HS-27A (cell line): ENCODE measurements at places on chromosomes 16 and 17.

DNA sequence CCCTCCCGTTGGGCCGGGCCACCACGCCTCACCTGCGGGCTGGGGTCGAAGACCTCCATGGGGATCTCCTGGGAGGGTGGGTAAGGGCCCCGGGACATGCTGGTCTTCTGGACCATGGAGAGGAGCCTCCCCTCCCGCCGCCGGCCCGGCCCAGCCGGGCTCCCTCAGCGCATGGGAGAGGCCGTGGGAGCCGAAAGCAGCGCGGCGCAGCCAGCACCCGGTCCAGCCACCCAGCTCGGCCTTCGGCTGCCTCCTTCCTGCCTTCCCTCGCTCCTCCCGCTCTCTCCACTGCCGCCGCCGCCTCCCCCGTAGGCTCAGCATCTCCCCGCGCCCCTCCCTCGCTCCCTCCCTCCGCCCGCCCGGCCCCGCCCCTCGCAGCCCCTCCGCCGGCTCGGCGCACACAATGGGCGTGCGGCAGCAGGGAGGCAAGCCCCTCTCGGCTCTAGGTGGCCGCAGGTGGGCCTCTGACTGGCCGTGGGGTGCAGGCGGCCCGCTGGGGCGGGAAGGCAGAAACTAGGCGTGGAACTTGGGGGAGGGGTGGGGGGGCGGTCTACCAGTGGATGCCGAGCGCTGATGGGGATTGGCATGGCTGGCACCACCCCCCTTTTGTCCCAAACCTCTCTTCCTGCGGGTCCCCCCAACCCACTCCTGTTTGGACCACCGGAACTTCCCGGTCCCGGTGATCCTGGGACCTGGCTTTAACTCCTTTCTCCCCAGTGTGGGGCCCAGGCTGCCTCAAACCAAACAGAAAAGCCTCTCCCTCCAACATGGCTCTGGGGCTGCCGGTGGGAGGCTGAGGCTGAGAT is at the start of gene CACNB1:
CACNB1 (minus strand) TSS at position 290 of the 806 bp plus-strand sequence; CDS start at position 116, 174 bp downstream.
- DNase-seq = no peak

GRCh38 chr16:55056585-55057401 is 126.1 kb downstream of the IRX5 start:
- DNase-seq = no peak

DNA sequence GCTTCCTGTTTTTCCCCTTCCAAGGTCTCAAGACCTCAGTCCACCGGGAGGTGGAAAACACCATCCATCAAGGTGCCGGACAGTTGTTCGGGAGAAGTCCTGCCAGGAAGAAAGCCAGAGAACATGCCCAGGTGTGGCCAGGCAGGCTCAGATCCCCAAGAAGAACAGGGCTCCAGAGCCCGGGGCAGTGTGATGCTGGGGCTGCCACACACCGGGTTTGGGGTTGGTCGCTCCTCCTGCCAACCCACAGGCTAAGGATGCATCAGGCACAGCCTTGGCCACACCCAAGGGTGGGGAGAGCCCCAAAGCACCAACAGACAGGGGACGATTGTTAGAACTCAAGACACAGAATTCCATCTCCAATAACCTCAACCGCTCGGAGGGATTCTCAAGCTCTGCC is 19.7 kb downstream of the ZFHX3 start:
- no peak for DNase-seq

DNA sequence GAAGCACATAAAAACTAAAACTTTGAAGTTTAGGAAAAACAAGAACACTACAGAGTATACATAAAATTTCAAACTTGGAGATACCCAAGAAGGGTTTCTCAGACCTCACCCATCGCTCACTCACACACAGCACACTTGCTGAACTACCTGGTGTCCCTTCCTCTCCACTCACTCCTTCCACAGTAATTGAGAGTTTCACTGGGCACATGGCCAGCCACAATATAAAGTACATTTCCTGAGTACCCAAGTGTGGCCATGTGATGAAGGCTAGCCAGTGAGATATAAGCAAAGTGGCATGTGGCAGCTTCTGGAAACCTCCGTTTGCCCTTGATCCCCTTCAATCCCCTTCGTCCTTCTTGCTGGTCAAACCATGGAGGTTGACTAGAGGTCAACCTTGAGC is 11.9 kb downstream of the TOX3 start:
- no peak for DNase-seq

DNA sequence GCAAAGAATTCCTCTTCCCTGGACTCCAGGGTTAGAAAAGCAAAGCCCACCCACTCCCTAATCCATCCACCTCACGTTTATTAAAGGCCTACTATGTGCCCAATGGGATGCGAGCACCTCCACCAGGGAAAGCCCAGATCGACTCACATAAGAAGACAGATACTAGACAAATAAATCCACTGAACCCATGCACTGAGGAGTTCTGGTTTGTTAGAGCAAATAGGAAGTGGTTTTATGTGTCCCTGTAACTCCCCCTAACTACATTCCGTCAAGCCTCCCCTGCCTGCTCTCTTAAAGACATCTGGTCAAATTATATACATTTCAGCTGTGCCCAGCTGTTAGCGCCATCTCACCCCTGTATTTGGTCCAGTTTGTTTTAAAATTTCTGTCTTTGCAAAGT is 218.5 kb upstream of the RPL38 start:
- DNase-seq = no peak

- peak; percentile 38 for DNase-seq
Measured at GRCh38 chr16:4917117-4917516, 19.8 kb downstream of the PPL start.

- DNase-seq = no peak
Measured at GRCh38 chr17:13362341-13363122, 239.2 kb downstream of the HS3ST3A1 start.

GRCh38 chr16:15450624-15451023 is 16.2 kb downstream of the BMERB1 start:
- DNase-seq = no peak

- DNase-seq = peak; percentile 30
Measured at GRCh38 chr16:86387468-86388440, 122.6 kb upstream of the FOXF1 start.

- DNase-seq = no peak
Measured at GRCh38 chr16:1960665-1961630, 1.6 kb downstream of the NDUFB10 start.

DNA sequence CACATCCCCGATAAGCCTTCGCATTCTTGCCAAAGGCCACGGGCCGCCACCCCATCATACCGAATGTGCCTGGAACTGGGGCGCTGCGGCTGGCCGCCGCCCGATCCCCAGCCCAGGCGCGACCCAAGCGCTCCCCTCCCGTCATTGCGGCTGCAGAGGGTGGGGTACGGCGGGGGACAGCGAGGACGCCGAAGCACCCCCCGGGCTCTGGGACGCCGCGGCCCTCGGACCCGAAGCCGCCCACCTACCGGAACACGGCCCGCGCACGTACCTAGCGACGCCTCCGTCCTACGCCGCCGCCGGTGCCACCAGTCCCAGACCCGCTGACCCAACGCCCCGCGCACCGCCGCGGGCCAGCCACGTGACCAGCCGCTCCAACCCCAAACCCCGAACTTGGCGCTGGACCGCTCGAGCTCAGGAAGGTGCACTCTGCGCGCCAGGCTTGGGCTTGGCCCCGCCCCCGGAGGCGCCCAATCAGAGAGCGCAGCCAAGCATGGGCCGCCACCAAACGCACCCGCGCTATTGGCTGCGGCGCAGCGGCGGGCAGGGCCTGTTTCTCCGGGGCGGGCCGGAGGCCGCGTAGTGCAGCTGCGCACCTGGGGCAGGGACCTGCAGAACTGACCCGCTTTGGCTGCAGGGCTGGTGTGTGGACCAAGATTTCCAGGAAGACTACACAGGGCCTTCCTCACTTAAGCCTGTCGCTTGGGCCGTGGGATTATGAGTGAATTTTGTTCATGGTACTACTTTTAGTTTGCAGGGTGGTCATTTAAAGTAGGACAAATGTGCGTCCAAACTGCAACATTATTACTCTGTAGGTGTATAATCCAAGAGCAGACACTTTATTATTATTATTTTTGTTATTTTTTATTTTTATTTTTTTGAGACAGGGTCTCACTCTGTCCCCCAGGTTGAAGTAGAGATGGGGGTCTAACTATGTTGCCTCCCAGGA is at the start of gene SHMT1:
SHMT1 (minus strand) TSS at position 450 of the 949 bp plus-strand sequence. CDS start 7,569 bp downstream, outside the sequence.
- DNase-seq = peak; percentile 90

GRCh38 chr17:4066210-4066609 is 76.6 kb downstream of the ZZEF1 start:
- no peak for DNase-seq

GRCh38 chr17:73541111-73541510 is 103.1 kb downstream of the SDK2 start:
- no peak for DNase-seq

- DNase-seq = no peak
Measured at GRCh38 chr16:8989099-8989878, 25.6 kb upstream of the USP7 start.

DNA sequence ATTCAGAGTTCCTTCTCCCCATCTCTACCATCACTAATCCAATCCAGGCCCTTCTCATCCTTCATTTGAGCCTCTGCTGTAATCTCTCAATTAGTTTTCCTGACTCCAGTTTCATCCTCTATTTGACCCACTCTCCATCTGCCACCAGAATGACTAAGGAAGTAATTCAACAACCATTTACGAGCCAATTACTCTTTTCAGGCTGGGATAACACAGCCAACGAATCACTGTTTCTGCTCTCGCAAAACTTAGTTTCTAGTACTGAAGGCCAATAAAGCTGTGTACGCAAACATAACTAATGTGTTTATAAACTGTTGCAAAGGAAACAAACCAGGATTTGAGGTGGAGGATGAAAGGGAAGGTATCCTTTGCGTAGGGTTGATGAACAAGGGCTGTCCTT is 53.7 kb downstream of the MAP2K6 start:
- DNase-seq = no peak

DNA sequence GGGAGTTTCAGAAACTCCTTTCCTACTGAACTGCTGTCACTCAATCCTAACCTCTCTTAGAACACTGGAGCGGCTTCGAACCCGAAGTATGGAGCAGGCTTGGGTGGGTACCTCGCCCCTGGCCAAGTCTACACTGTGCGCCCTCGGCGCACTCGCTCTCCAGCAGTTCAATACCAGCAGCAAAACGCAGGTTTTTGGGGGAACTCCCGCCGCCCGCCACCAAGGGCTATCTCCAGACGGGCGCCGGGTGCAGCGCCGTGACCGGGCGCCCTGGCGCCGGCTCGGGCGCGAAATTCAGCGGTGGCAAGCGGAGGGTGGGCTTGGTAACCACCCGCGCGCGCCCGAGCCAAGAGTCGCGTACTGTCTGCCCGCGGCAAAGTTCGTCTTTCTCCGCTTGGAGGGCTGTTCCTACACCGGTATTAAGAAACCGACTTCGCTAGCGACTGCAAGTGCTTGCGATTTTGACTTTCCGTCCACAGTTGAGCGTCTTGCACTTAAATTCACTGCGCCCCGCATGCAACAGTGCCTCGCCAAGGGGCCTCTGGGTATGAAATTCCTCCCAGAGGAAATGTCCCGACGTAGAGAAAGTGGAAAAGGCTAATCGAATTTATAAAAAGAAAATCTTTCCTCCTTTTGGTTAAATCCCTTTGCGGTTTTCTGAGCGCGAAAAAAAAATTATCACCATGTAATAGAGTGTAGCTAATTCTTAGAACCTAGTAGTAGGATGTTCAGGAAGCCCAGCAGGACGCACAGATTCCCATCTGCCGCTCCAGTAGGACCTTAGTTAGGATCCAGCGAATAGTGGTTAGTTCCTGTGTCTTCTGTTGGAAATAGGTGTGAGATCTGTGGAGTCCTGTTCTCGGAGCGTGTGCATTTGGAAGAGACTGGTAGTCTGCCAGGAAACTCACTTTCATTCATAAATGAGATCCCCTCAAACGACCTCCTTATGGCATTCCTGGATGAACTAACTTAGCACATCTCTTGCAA is 5.0 kb upstream of the SALL1 start:
- no peak for DNase-seq

GRCh38 chr17:61464843-61465180 is 12.6 kb downstream of the TBX4 start:
- no peak for DNase-seq

GRCh38 chr16:1099189-1100083 is 3.4 kb upstream of the C1QTNF8 start:
- DNase-seq = no peak

DNA sequence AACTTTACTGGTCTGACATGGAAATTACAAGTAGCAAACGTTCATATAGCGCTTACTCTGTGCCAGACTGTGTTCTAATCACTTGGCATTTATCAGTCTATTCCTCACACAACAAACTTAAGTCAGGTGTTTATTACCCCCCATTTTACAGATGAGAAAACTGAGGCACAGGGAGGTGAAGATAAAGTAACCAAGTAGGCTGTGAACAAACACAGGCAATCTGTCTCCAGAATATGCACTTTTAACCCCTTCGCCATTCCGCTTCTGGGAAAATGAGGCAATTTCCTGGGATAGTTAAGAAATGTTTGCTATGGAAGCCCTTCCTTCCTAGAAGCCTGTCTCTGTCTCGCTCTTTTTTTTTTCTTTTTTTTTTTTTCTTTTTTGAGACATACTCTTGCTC is 12.2 kb upstream of the CXCL16 start:
- no peak for DNase-seq

DNA sequence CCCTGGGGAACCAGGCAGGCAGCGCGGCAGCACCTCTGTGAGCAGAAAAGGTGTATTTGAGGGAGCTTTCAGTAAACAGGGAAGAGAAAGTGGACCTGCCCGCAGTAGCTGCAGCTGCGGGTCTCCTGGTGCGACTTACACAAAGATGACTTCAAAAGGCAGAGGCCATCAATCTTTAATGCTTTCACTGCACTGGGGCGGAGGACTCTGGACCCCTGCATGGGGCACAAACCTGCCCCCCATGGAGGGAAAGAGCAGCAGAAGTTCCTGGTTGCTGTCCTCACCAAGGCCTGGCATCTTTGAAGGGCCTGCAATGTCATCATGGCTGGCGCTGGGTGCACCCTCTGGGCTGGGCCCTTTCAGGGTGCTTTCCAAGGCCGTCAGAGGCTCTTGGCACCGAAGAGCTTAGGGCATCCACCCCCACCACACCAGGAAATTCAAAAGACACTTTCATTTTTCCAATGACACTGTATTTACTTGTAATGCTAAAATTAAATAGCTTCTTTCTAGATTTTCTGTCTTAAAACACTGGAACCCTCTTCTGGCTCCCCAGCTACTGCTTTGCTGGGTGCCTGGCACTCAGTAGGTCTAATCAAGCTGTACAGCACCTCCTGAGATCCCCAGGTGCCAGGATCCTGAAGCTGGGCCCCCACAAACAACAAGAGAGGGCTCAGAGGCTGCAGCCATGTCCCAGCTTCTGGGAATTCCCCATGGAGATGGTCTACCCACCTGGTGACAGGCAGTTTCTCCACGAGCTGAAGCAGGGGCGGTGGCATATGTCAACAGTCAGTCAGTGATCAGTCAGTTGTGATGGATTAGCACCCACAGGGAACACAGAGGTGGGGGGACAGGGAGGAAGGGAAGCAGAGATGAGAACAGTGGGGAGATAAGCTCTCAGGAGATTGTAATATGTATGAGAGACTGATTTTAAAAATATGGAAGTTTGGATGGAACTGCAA is 2.1 kb upstream of the CACNG1 start:
- DNase-seq = no peak

GRCh38 chr17:76501827-76502307 is 644 bp upstream of the RHBDF2 start:
- no peak for DNase-seq

DNA sequence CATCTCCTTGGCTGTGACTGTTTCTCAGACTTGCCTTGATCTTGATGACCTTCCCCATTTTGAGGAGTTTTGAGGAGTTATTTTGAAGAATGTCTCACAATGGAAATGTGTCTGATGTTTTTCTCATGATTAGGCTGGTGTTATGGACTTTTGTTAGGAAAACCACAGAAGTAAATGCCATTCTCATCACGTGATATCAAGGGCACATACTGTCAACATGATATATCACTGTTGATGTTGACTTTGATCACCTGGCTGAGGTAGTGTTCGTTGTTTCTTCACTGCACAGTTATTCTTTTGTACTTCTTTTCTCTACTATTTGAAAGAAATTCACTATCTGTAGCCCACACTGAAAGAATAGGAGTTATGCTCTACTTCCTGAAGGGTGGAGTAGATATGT is 194.7 kb upstream of the MPHOSPH6 start:
- no peak for DNase-seq
